ENCODE measurements at places on chromosomes 5 and 9.

GRCh38 chr9:74095925-74096324 is 401.2 kb upstream of the RORB start:
- no peak for DNase-seq

GRCh38 chr5:313806-314376 is 7.6 kb upstream of the AHRR start:
- DNase-seq, result no peak

DNA sequence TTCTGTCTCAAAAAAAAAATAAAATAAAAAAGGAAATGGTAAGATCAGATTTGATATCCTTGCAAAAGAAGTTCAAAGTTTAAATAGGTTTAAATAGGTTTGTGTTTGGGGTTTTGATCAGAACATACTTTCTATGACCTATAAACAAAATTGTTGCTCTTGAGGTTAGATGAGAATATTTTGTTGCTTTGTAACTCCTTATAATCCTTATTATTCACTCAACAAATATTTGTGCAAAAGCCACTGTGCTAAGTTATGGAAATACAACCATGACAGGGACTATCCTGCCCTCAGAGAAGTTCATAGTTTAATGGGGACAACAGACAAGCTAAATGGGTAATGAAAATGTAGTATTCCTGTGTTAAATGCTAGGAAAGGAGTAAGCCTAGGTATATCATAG is 71.5 kb downstream of the INVS start:
- DNase-seq, result no peak

- DNase-seq, result no peak
Observed at GRCh38 chr5:177378884-177379883, 5.0 kb upstream of the SLC34A1 start.

GRCh38 chr5:36304095-36304805 is 2.5 kb upstream of the RANBP3L start:
- DNase-seq, result no peak

DNA sequence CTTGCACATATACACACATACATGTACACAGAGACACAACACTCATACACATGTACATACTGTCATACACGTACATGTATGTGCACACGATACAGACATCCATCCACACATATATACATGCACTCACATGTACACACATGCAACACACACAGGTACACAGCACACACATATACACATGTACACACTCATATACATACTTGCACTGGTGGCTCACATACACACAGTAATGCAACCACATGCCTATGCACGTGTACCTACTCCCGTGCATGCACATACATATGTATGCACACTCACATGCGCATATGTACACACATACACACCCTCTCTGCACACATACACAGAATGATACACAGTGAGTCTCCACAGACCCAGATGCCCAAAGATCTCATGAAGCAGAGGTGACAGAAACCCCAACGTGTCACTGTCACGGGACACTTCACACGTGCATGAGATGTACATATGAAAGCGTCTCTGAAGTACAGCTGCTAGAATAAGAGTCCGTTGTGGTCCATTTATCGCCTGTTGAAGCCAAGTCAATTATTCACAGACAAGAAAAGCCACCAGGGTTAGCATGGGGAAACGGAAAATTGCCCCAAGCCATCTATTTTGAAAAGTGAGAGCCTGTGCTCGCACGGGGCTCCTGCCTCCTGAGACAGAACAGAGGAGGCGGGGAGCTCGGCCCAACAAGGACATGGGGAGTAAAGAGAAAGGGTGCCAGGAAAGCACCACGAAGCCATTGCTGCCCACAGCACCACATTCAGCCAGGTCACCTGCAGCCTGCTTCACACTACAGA is 24.9 kb downstream of the LPCAT1 start:
- no peak for DNase-seq

- no peak for DNase-seq
Observed at GRCh38 chr5:176500511-176500910, 36.7 kb downstream of the RNF44 start.

All from activated CD8-positive, alpha-beta memory T cell treated with anti-CD3 and anti-CD28 coated beads for 4 hours (primary cell).